ENCODE measurements at places on chromosomes 3 and 15.

DNA sequence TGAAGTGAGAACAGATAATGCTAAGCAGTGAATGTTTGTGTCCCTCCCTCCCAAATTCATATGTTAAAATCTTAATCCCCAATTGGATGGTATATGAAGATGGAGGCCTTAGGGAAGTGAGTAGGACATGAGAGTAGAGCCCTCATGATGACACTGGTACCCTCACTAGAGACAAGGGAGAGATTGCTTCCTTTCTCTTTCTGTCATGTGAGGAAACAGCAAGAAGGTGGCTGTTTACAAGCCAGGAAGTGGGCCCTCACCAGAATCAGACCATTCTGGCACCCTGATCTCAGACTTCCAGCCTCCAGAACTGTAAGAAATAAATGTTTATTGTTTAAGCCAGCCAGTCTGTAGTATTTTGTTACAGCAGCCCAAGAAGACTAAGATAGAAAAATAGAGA is 209.5 kb downstream of the SATB1 start:
- no peak for DNase-seq

DNA sequence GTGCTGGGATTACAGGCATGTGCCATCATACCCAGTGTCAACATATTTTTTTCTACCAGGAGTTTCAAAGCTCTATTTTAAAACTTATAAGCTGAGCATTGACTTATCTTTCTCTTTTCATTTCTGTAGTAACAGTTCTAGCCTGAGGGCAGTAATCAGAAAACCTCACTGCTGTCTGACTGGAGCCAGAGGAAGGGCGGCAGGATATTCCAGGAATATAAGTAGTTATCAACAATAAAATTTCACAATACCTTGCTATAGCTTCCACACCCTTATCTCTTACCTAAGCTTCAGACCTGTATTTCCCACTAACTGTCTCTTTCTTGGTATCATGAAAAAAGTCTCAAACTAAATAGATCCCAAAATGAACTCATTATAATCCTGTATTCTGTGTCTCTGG is 5.1 kb upstream of the NEDD4 start:
- no peak for DNase-seq

GRCh38 chr3:139574026-139574947 is 34.7 kb upstream of the RBP1 start:
- DNase-seq: no peak

DNA sequence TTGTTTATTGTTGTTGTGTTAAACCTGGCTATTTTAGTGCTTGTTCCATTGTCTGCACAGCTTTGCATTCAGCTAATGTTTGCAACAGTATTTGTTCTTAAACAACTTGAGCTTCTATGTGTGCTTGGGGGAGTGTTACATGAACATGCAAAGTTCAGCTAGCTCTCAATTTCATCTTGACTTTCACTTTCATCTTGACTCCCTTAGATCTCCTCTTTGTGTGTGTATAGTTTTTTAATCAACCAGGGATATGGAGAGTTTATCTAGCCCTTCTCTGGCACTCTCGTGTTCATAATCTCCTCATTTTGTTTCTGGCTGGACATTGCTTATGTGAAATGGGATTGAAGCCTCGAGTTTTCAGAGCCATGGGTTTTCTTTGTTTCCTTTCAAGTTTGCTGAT is 212.4 kb upstream of the ZBTB20 start:
- DNase-seq: no peak

DNA sequence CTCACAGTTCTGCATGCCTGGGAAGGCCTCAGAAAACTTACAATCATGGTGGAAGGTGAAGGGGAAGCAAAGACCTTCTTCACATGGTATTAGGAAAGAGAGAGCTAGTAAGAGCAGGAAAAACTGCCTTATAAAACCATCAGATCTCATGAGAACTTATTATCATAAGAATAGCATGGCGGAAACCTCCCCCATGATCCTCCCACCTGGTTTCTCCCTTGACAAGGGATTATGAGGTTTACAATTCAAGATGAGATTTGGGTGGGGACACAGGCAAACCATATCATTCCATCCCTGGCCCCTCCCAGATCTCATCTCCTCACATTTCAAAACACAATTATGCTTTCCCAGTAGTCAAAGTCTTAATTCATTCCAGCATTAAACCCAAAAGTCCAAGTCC is 34.6 kb upstream of the TMEM45A start:
- no peak for DNase-seq

GRCh38 chr3:156635973-156636372 is 38.4 kb upstream of the TIPARP start:
- no peak for DNase-seq

GRCh38 chr15:33934921-33935320 is 33.4 kb upstream of the CHRM5 start:
- no peak for DNase-seq

DNA sequence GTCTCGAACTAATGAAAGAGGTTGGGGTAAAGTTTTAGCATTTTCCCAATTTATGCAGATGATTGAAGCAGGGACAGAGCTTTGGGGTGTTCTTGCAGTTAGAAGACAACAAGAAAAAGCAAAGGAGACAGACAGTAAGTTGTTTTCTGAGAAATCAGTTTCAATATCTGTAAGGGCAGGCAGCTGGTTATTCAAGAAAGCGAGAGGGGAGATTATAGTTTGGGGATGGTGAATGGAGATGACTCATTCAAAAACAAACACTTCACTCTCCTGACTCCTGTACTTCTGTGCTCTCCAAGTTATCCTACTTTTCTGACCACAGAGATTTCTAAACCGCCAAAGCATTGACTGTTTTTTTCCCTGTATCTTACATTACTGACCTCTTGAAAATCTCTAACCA is 352.0 kb downstream of the GAP43 start:
- DNase-seq: no peak

DNA sequence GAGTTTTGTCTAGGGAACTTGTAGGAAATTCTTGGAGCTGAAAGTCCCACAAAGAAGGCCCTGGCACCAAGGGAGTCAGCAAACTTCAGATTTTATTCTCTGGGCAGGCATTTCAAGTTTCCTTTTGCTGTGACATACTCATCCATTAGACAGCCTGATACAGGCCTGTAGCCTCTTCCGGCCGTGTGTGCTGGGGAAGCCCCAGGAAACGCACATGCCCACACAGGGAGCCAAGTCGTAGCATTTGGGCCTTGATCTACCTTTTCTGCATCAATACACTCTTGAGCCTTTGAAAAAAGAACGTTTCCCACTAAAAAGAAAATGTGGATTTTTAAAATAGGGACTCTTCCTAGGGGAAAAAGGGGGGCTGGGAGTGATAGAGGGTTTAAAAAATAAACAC is 15.0 kb downstream of the TIGIT start:
- DNase-seq: peak; percentile 83

DNA sequence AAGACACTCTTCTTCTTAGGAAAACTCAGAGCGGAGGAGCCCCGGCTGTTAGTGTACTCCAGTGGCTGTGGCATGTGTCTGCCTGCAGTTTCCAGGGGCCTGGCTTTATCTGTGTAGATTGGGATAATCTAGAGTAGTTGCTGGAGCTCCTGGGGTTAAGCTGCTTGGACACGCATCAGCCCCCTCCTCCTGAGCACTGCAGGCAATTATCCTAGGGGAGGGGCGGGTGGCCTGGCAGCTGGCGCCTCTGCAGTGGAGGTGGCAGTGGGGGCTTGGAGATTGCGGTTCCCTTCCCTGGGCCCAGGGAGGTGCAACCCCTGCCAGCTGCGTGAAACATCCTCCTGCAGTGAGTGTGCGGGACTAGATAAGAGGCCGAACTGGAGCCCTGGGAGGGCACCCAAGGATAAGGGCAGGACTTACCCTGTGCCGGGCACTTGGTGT is 68.2 kb downstream of the EFCAB12 start:
- no peak for DNase-seq

DNA sequence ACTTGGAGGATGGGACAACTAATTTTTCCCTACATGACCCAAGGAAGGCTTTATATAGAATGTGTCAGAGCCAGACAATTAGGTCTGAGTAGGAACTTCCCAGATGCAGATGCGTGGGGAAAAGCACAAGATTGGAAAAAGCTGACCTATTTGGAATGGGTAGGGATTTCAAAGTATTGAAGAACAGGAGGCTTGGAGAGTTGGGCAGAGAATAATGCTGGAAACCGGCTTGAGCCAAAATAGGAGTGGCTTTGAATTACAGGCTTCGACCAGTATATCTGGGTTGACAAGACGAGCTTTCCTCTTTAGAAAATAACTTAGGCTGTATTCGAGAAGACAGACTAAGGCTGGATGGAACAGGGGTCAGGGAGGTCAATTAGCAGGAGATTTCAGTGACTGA is 181.1 kb downstream of the GBE1 start:
- DNase-seq: no peak

- DNase-seq: no peak
These were observed 137.0 kb downstream of the EPHB1 start for GRCh38 chr3:134932035-134932434.

GRCh38 chr3:191492601-191493000 is 31.6 kb downstream of the PYDC2 start:
- DNase-seq: no peak

- DNase-seq: no peak
These were observed 109.6 kb upstream of the FXR1 start for GRCh38 chr3:180802837-180803236.

DNA sequence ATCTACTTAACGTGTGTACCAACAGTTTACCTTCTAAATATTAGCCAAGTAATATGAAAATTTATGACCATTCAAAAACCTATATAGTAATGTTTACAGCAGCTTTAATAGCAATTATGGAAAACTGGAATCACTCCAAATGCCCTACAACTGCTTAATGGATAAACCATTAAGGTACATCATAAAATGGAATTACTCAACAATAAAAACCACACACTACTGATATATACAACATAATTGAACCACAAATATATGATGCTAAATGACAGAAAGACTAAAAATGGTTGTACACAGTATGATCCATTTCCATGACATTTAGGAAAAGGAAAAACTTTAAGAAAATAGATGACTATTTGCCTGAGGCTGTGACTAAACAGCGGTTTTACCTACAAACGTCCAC is 467.1 kb upstream of the EPHA6 start:
- no peak for DNase-seq

DNA sequence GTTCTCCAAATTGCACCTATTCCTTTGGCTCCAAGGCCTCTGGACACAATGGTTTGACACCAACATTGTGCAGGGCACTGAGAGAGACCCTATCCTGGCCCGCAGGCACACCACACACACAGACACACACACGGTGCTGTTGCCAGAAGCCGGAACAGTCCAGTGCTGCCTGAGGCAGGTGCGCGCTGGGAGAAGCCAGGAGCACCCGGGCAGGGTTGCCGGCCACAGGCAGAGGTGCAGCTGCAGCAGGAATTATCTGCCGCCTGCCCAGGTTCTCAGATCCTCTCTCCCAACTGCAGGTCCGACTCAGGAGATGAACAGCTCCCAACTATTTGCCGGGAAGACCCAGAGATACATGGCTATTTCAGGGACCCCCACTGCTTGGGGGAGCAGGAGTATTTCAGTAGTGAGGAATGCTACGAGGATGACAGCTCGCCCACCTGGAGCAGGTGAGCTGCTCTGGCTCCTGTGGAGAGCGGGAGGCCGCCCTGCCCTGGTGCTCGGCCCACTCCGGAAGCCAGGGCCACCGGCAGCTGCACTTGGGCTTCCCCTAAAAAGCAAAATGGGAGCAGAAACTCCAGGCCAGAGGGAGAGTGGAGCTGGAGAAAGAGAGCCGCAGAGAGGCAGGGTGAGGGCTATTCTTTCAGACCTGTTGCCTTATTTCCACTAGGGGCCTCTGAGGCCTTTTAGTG is 42.9 kb downstream of the CHDH start:
- DNase-seq: no peak

DNA sequence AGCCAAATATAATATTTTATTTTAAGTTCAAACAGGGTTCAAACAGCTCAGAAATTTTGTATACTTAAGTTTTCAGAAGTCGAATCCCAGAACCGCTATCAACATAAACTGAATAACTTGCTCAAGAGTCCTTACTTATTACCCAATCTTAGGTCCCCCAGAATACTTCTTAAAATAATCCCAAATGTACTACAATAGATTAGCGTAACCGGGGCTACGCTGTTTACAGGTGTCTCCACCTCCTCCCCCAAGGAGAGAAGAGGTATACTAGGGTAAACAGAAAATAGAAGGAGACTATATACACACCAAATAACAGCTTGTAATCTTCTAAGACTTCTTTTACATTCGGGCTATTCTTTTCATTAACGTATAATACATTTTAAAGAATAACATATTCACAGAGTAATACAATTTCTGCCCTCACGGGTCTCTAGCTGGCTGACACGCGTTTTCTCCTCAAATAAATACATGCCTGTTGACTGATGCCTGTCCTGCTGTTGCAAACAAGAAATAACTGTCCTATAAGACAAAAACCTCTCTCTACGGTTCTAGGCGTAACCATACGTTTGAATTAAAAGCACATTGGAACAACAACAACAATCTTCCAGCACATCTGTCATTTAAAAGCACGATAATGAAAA is 1.3 kb downstream of the DENND4A start:
- peak; percentile 66 for DNase-seq

- no peak for DNase-seq
These were observed 116.3 kb downstream of the MEX3B start for GRCh38 chr15:81929557-81929956.

- no peak for DNase-seq
These were observed 107.0 kb downstream of the TCF12 start for GRCh38 chr15:57025264-57025926.

DNA sequence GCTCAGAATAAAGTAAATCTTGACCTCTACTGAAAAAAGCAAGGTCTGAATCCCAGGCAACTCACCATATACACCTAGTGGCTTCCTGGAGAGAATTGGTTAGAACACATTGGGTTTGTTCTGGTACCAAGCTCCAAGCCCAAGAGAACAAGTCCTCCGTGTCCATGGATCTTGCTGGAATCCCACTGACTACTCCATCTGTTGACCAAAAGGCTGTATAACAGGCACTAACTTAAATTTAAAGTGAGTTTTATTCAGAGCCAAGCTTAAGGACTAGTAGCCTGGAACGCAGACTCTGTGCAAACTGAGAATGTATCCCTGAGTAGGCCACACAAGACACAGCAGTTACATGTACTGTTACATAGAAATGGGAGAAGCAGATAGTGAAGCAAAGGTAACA is 342.1 kb upstream of the LRRC3B start:
- DNase-seq: no peak
